ENCODE measurements at places on chromosomes 5 and 9. TPM values are rescaled to one million over a fixed set of nuclear protein-coding genes. Genes with fewer than 3 reads are reported as not detected.

- no peaks in the 10 kb centered on the region for H3K36me3 ChIP-seq
Measured at GRCh38 chr9:113616116-113616515, 152.6 kb downstream of the RGS3 start.

DNA sequence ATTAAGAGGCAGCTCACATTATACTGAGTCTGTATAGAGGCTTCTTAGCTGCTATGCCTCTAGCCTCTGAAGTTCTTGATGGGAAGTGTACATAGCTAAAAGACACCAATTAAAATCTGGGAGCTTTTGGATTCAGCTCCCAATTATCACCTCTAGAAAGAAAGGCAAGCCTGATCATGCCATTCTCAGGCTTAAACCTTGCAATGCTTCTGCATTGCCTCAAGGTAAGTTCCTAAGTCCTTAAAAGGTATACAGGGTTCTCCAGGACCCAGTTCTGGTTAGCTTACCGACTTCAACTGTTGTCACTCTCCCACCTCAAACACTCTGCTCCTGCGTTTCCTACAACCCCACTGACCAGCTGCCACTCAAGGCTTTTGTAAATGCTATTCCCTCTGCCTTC, 17.5 kb upstream of the CCL28 start:
- no peak overlapping the region for H3K27ac ChIP-seq
- no peak overlapping the region for H3K4me3 ChIP-seq
- H3K36me3 ChIP-seq = no peaks in the 10 kb centered on the region
- no peaks in the 10 kb centered on the region for H3K27me3 ChIP-seq
- no peak for DNase-seq

DNA sequence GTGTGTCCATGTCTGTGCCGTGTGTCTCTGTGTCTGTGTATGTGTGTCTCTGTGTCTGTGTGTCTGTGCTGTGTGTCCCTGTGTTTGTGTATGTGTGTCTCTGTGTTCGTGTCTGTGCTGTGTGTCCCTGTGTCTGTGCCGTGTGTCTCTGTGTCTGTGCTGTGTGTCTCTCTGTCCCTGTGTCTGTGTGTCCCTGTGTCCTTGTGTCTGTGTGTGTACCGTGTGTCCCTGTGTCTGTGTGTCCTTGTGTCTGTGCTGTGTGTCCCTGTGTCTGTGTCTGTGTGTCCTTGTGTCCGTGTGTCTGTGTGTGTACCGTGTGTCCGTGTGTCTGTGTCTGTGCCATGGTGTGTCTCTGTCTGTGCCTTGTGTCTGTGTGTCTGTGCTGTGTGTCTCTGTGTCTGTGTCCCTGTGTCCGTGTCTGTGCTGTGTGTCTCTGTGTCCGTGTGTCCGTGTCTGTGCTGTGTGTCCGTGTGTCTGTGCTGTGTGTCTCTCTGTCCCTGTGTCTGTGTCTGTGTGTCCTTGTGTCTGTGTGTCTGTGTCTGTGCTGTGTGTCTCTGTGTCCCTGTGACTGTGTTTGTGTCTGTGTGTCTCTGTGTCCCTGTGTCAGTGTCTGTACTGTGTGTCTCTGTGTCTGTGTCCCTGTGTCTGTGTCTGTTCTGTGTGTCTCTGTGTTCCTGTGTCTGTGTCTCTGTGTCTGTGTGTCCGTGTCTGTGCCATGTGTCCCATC, 23.2 kb downstream of the CACNA1B start:
- H3K36me3 ChIP-seq = no peaks in the 10 kb centered on the region
- H3K4me1 ChIP-seq = no peaks in the 10 kb centered on the region
- H3K4me3 ChIP-seq = no peak overlapping the region
- H3K27me3 ChIP-seq = peaks cover 6% of the 10 kb centered on the region
- H3K27ac ChIP-seq = no peak overlapping the region

GRCh38 chr5:91245871-91246270, 137.2 kb downstream of the ARRDC3 start:
- H3K27ac ChIP-seq = no peak overlapping the region
- no peaks in the 10 kb centered on the region for H3K4me1 ChIP-seq
- no peak overlapping the region for H3K4me3 ChIP-seq
- DNase-seq = no peak

GRCh38 chr5:8493176-8493575, 624.2 kb downstream of the MTRR start:
- no peaks in the 10 kb centered on the region for H3K36me3 ChIP-seq
- H3K4me3 ChIP-seq = no peak overlapping the region

Gene CD274
- 6.2 TPM for total RNA-seq
